ENCODE measurements at places on chromosomes 1 and 21.
A peak's percentile ranks its signal among the peaks of the same experiment; 100 is the strongest.

DNA sequence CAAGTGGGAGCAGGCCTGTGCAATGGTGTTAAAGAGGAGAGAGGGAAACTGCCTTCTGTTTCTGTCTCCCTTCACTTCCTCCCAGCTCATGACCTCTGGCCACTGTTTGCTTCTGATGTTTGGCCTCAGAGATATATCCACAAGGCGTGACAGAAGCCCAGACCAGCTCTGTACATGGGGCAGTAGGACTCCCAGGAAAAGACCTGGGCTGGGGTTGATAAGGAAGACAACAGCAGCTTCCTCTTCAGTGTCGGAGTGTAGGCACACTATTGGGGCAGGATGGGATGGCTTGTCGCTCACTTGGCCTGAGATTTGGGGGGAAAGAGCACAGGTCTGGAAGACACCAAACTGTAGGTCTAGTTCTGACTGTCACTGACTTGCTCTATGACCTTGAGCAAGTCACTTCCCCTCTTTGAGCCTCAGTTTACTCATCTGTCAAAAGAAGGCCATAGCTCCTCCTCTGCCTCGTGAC lies 67.8 kb upstream of the KLHDC7A start:
- no peak for DNase-seq

DNA sequence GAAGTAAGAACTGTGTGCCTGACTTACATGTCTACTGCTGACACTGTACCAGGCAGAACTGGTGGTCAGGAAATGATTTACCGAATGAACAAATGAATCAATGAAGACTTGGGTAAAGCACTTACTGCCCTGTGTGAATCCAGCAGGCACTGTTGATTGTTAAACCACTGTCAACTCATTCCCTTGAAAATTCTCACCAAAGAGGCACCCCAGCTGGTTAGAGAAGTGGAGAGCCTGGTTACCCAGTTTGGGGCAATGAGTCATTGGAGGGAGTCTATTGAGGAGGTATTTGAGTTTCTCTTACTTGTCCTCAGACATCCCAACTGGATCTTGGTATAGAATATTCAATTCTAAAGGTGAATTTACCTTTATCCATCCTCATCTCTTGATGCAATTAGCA lies 34.2 kb downstream of the JUN start:
- DNase-seq = no peak

DNA sequence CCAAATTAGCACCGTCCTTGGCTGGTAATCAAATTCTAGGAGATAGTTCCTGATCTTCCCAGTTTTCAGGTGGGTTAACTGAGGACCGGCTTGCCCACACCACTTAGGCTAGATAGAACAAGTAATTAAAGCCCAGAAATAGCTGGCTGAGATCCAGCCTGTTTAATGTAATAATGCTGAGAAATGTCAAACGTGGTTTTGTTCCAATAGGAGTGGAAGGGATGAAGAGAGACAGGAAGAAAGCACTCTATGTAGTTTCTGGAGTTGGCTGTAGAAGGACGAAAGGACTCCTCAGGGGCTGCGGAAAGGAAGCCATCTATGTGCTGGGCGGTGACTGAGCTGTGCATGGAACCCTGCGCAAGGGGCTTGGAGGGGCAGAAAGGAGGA lies 18.6 kb downstream of the NAV1 start:
- no peak for DNase-seq

- no peak for DNase-seq
Measured at GRCh38 chr1:3127738-3128137, 58.7 kb downstream of the PRDM16 start.

GRCh38 chr21:18006691-18007090 lies 187.5 kb upstream of the C21orf91 start:
- DNase-seq = no peak

GRCh38 chr1:25197235-25197975 lies 34.9 kb downstream of the SYF2 start:
- no peak for DNase-seq

GRCh38 chr1:23558140-23558871 lies 995 bp downstream of the ID3 start:
- DNase-seq = no peak

DNA sequence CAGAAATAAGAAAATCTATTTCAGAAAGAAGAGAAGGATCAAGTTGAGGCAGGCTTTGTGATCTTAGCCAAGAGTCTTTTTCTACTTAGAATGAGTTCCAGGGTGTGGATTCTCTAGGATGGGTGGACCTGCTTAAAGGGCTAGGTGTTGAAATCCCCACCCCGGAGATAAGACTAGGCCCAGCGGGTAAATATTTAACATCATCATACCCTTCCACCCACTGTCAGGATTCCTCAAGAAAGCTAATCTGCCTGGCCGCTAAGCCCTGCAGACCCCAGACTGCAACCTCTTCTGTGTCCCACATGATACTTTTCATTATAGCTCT lies 5.8 kb downstream of the IGSF9 start:
- no peak for DNase-seq

DNA sequence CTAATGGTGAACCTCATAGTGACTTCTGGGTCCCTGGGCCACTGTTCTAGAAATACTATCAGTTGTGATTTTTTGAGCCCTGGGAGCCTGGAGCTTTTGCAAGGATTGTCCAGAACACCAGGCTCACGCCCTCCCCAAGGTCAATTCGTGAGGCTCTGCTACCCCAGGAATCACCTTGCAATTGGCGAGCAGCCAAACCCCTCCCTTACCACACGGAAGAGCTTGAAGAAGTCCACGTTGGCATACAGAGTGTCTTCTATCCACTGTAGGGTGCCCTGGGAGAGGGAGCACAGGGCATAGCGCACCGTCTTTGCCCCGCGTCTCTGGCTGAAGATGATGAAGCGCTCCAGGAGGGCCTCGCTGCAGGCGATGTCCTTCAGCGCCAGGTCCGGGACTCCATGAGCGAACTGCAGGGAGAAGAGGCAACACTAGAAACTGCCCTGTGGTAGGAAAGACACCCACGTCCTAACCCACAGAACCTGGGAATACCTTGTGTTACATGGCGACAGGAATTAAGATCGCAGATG lies 22.3 kb downstream of the ABCA4 start:
- DNase-seq = no peak

DNA sequence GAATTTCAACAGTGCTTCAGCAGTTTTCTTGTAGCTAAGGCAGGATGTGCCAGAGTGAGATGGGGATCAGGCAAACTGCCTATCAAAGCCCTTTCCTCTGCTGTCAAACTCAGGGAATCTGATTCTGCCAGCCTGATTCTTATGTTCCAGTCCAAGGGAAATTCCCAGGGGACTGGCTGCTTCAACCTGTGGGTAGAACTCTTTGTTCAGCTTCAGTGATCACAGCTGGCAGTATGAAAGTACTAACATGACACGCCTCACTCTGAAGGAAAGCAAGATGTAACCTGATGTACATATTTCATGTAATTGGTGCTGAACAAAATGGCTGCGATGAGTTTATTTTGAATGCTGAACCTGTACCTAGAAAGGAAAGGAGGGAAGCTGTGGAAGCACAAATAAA lies 40.1 kb upstream of the SLC5A9 start:
- DNase-seq = no peak

GRCh38 chr1:184473176-184473966 lies 86.5 kb downstream of the C1orf21 start:
- no peak for DNase-seq

DNA sequence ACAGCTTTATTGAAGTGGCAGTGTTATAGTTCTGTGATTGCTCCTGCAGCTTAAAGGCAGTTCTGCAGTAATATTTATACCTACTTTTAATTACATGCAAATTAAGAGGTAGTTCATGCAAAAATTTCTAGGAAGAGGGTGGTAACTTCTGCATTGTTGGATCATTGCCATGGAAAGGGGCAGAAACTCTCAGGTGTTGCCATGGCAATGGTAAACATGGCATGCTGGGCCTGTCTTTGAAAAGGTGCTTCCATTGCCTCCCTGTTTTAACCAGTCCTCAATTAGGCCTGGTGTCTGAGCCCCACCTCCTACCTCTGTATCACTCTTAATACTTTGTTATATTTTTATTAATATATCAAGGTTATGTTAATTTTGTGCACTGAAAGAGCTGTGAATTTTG lies 104.7 kb downstream of the DISC1 start:
- no peak for DNase-seq

DNA sequence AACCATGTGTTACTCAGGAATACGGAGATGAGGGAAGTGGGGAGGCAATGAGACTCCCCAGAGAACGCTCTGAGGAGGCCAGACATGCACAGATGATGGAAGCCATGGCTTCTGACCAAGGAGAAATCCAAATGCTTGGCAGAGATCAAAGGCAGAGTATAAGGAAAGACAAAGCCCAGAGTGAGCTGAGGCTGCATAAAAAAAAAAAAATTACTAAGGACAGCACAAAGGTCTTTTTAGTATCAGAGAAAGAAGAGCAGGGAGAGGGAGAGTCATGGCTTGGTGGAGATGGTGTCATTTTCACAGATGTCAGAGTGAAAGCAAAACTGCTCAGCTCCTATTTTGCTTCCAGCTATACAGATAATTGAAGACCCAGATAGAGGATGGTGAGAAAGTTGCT lies 8.1 kb upstream of the NCF2 start:
- no peak for DNase-seq

DNA sequence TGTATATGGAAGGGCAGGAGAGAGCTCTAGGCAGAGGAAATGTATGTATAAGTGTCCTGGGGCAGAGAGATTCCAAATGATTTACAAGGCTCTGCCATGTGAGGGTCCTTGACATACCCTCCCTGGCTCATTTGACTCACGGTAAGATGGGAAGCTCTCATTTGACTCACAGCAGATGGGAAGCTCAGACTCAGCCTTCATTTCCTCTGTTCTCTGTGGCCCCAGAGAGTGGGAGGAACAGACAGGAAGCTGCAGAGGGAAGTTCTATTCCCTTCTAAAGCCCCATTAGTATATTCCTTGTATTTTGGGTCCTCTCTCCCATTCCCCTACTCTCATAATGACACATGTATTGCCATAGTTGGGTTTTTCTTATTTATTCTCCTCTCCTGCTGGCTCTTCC lies 44.9 kb downstream of the FOXD2 start:
- peak; percentile 74 for DNase-seq

GRCh38 chr1:159933347-159933746 lies 8.0 kb upstream of the TAGLN2 start:
- DNase-seq = no peak

DNA sequence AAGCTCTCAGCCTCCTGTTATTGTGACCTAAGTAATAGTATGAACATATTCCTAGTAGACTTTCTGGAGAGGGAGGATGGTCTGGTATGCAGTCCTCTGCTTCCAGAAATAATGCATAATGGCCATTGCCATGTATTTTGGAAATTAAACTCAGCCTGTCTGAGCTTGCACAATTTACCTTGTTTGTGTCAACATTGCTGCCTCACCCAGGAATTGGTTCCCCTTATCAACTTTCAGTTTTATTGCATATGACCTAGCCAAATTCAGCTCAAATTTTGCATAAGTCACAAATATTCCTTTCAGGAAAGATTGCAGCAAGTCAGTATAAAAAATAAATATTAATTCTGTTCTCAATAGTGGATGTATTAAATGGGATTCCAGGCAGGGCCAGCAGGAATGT lies 101.9 kb upstream of the SLC5A9 start:
- DNase-seq = peak; percentile 46

GRCh38 chr1:97905141-97905940 lies 15.5 kb downstream of the DPYD start:
- DNase-seq = no peak

DNA sequence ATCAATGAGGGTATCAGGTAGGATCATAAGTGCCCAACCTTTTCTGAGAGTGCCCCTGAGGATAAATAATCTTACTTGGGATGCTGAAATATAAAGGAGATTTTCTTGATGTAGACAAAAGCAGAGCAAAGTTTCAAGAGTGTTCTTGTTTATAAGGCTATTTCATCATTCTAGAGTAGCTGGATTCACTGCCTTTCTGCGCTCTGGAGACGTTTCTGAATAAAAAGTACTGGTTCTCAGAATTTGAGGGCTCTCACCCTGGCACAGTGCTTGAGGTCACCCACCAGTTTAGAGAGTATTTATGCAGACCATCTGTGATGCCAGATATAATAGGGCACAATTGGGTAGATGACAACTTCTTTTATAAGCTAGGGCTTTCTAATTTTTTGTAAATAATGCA lies 103.3 kb downstream of the GDAP2 start:
- no peak for DNase-seq

GRCh38 chr1:241842565-241842964 lies 5.4 kb upstream of the EXO1 start:
- DNase-seq = no peak

DNA sequence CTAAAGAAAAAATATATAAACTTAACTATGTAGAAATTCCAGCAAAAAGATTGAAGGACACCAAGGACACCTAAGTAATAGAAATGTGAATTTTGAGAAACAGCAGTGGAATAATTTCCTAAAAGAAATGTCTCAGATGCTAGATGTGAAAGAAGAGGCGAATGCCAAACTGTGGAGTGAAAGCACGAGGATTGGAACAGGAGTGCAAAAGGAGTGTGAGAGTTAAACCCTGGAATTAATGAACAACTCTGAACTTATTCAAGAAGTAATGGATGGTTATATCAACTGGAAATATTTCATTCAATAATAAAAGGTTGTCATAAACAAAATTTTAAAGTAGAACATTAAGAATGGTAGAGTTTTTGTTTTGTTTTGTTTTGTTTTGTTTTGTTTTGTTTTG lies 78.5 kb upstream of the SGIP1 start:
- no peak for DNase-seq

DNA sequence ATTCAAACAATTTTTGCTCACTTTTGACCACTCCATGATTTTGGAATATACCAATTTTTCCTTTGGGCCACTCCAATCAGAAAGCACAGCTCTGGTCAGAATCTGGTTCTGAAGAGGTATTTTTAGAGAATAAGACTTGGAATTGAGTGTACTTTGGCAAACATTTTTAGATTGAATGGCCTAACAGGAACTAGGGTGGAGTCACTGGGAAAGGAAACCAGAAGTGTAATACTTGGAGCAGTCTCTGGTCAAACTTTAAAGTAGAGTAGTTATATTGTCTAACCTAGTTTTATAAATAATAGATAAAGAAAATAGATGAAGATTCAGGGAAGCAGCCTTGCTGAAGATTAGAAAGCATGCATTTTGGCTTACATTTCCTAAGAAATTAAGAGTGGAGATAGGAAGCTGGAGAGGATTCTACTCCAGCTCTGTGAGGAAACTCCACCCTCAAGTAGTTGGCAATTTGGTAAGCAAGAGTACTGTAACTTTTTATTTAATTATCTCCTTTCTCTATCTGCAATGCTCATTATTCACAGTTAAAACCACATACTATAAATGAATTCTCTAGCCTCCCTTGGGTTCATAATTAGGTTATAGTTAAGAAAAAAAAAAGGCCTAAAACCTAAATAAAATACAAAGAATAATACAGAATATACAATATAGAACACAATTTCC lies 15.8 kb downstream of the STIL start:
- DNase-seq = no peak

DNA sequence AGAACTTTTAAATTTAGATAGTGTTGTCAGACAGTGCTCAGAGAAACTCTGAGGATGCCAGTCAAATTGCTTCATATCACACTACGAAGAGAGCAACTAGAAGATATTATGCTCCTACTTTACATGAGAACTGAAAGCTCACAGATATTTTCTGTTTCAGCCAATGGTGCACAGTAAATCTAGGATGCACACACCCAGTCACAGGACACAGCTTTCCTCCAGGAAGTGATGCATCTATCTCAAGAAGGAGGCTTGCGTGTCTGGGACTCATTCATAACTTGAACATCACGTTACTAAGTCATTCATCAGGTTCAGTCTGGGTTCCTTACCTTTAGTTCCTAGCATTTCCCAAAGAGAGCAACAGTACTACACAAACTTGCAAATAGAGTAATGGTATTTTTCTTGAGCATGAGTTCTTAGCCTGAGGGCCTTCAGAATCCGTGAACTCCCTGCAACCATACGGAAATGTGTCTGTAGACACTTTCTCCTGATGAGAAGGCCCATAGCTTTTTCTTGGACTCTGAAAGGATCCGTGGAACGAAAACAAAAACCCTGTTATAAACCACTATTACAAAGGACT lies 12.2 kb downstream of the ZNF697 start:
- no peak for DNase-seq
